ENCODE measurements at places on chromosomes 3 and 15.

DNA sequence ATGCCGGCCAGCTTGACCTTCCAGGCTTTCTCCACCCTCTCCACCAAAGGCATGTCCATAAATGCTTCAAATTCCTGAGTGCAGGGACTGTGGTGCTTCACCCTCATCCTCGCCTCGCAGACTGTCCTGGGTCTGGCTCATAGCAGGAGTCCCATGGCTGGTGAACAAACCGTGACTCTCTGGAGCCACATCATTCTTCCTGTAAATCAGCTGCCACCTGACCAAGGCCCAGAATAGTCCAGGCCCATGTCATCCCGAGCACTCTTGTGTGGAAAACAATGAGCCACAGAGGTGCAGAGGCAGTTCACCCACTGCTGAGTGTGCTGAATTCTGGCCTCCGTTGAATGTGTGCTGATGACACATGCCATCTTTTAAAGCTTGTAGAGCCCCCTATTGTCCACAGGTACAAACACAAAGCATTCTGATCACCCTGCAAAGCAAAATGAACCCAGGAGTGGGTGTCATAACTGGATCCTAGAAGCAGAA is 68.6 kb downstream of the ABHD5 start:
- no peak for DNase-seq

- no peak for DNase-seq
Observed at GRCh38 chr3:132356568-132356967, 39.4 kb downstream of the ACP3 start.

DNA sequence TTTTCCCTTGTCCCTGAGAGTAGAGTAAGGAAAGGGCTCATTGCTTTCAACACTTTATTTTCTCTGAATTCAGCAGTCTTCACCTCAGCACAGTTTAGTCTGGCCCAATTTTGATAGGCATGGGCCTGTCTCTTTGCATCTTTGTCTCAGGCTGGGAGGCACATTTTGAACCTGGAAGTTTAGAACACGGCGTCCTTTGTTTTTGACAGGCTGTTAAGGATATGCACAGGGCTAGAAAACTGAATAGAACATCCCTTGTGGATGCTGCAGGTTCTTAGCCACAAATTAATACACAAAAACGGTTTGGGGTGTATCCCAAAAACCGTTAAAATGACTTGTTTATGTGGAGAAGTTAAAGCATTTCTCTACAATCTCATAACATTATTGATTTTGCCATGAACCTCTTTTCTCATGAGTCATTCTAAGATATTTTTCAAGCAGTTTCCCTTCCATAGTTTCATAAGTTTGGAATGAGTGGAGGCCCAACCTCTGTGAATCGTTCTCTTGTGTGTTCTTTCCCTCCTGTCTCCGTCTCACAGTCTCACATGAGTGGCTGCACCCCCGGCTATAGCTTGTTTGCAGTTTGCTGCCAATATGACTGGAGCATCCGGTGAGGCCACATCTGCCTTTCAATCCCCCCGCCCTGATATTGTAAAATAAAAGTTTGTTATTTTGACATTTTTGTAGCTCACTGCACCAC is 192.9 kb upstream of the EIF1B start:
- no peak for DNase-seq

- DNase-seq: no peak
Observed at GRCh38 chr3:117355566-117355965, 646.0 kb downstream of the TUSC7 start.

GRCh38 chr15:70447521-70447920 is 315.8 kb downstream of the UACA start:
- DNase-seq: no peak

- no peak for DNase-seq
Observed at GRCh38 chr3:50672656-50673055, 2.1 kb upstream of the DOCK3 start.
